ENCODE measurements at places on chromosomes 1 and 21.

- DNase-seq = no peak
Observed at GRCh38 chr1:220956501-220957232, 77.4 kb downstream of the HLX start.

DNA sequence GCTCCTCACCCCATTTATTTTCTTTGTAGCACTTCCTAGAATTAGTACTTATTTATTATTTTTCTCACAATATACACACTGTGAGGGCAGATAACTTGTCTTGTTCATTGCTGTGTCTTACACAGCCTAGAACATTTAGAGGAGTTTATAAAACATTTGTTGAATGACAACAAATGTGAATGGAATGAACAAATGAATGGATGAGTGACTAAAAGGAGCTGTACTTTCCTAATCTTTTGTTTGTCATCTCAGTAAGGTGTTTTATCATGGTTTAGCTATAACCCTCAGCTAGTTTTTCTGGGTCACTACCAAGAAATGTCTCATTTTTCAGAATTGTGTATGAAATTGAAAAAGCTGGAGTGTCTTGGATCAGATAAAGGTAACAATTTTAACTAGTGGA lies 239.3 kb upstream of the KCNK2 start:
- DNase-seq = no peak

DNA sequence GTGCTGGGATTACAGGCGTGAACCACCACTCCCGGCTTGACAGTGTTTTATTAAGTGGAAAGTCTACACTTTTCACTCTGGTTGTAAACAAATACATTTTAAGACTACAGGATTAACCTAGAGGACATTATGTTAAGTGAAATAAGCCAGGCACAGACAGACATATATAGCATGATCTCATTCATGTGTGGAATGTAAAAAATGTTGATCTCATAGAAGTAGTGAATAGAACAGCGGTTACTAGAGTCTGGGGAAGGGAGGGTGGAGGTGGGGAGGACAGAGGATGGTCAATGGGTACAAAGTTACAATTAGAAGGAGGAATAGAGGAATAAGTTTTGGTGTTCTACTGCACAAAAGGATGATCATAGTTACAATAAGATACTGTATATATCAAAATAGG lies 16.9 kb downstream of the CTH start:
- DNase-seq = no peak

GRCh38 chr1:204469304-204469703 lies 25.3 kb downstream of the PIK3C2B start:
- DNase-seq = no peak

- DNase-seq = peak; percentile 51
Observed at GRCh38 chr1:51897699-51898031, 19.1 kb upstream of the NRDC start.

GRCh38 chr1:245538671-245539070 lies 383.9 kb downstream of the KIF26B start:
- DNase-seq = no peak

DNA sequence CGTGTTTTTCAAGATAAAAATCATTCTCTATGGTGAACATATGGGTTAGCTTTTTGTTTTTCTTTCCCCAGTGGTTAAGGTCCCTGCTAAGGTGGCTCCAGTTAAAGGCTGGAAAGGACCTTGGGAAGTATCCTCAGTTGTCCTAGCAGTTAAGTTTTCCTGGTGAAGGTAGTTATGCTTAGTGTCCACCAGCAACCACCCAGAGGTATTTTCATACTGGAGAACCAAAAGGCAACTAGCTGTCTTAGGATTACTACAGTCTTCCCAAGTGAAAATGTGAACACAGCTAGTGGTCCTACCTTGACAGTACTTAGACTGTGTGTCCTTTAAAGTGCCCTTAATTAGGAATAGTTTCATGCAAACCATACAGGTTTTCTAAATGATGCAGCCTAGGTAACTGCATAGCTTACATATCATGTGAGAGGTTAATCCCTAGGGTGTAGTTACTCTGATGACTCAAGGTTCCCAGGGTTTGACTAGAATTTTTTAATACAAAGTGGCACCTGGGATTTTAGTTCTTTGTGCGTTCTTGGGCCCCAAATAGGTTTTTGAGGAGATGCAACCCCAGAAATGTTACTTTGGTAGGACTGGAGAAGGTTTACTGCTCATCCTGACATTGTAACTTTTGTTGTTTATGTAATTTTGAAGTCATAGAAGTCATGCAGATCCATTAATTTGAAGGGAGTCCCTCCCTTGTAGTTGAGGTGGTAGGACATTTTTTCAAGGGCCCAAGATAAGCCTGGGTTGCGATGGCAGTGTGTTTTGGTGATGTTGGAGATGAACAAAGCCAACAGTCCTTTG lies 36.5 kb downstream of the YY1AP1 start:
- no peak for DNase-seq

DNA sequence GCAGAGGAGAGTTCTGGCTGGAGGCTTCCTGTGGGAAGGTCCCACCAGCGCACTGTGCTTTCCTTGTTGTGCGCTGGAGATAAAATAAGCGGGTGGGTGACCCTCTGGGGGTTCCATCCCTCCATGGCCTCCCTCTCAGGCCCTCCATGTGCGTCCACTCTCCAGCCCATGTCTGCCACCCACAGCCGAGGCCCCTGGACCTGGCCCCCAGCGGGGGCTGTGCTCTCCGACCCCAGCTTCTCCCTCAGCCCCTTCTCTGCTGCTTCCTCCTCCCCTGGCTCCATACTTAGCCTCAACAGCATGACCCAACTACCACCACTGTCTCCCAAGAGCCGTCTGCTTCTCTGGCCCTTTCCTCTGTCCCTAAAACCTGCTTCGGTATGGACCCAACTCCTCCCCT lies 61.4 kb downstream of the GNG4 start:
- no peak for DNase-seq

DNA sequence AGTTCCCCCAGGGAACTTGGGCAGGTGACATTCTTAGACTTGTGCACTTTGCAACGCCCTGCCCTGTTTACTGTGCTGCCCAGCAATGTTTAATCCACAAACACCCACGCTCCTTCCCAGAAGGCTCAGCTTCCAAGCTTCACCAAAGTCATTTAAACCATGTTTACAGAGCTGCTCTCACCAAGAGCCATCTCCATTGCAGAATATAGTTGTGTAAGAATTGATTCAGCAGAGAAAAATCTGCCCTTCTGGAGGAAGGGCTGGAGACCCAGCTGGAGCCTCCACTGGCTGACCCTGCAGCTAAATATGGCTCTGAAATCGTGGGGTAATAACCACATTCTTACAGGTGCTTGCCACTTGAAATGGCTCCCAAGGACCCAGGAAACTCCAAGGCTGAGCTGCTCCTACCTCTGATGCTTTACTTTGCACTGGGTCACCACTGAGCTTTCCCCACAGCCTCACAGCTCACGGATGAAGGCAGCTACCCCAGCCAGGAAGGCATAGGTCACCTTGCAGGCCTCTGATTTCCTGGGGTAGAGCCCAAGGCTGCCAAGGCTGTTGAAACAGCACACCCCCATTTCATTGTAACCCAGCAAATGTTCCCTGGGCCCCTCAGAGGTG lies 8.7 kb downstream of the CAPN2 start:
- DNase-seq = no peak

- DNase-seq = no peak
Observed at GRCh38 chr1:110258734-110259133, 48.6 kb downstream of the KCNC4 start.

DNA sequence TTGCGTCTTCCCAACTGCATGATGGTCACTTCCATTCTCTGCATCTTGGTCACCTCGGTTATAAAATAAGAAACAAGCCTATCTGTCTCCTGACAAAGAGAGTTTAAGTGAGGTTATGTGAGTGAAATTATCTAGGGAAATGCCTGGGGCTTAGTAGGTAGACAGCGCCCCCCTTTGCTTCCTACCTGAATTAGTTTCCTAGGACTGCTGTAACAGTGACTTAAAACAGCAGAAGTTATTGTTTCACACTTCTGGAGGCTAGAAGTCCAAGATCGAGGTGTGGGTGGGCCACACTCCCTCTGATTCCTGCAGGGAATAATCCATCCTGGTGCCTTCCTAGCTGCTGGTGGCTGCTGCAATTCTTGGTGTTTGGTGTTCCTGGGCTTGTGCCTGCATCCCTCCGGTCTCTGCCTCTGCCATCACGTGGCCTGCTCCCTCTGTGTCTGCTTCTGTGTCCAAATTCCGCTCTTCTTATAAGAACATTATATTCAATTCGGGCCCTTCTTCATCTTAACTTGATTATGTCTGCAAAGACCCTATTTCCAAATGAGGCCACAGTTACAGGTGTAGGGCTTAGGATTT lies 92.6 kb downstream of the IGSF21 start:
- no peak for DNase-seq

- DNase-seq = no peak
Observed at GRCh38 chr1:225424562-225425200, 3.2 kb downstream of the LBR start.

- DNase-seq = no peak
Observed at GRCh38 chr1:88697503-88697902, 13.4 kb downstream of the PKN2 start.

GRCh38 chr1:47172782-47173181 lies 17.1 kb downstream of the PDZK1IP1 start:
- DNase-seq = no peak

DNA sequence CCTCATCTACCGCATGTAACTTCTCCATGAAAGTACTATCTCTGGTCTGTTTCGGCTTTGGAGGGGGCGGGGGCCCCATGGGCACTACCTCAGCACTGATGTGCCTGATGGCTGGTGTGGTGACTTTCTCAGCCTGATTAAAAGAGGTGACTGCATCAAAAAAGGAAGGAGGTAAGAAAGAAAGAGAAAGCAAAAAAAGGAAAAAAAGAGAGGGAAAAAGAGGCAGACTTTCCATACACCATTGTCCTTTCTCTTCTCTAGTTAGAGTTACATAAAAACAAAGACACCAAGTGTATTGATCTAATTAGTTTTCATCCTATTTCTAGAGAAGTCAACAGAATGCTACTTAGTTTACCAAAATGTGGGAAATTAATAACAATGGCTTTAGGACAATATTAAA lies 43.3 kb downstream of the GON4L start:
- no peak for DNase-seq

GRCh38 chr21:34743285-34743684 lies 74.5 kb downstream of the CLIC6 start:
- DNase-seq = no peak

DNA sequence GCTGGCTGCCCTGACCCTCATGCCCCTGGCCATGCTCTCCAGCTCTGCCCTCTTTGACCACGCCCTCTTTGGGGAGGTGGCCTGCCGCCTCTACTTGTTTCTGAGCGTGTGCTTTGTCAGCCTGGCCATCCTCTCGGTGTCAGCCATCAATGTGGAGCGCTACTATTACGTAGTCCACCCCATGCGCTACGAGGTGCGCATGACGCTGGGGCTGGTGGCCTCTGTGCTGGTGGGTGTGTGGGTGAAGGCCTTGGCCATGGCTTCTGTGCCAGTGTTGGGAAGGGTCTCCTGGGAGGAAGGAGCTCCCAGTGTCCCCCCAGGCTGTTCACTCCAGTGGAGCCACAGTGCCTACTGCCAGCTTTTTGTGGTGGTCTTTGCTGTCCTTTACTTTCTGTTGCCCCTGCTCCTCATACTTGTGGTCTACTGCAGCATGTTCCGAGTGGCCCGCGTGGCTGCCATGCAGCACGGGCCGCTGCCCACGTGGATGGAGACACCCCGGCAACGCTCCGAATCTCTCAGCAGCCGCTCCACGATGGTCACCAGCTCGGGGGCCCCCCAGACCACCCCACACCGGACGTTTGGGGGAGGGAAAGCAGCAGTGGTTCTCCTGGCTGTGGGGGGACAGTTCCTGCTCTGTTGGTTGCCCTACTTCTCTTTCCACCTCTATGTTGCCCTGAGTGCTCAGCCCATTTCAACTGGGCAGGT lies 3.8 kb downstream of the GPR61 start:
- no peak for DNase-seq
